Purkinje cell (primary cell): ENCODE measurements at places on chromosomes 4 and X. TPM values are rescaled to one million over a fixed set of nuclear protein-coding genes. Genes with fewer than 3 reads are reported as not detected.

SLIT2 gene
- 7.4 and 10.6 TPM in 2 replicates for polyA plus RNA-seq

SPANXN3 gene
- polyA plus RNA-seq = not detected in 2 replicates

F9 gene
- polyA plus RNA-seq = not detected in 2 replicates

CDKL2 gene
- polyA plus RNA-seq = 30.2 and 43.3 TPM in 2 replicates

PLRG1 gene
- polyA plus RNA-seq = 54.5 and 86.7 TPM in 2 replicates

GNRHR gene
- 1.3 and 1.8 TPM in 2 replicates for polyA plus RNA-seq

BEND2 gene
- polyA plus RNA-seq = not detected in 2 replicates

PLAC1 gene
- polyA plus RNA-seq = not detected in 2 replicates

MAGEA11 gene
- polyA plus RNA-seq = not detected in 2 replicates

MSANTD1 gene
- 0.11 and 0.41 TPM in 2 replicates for polyA plus RNA-seq

VSIG4 gene
- not detected in 2 replicates for polyA plus RNA-seq

KLHL8 gene
- 18.0 and 19.7 TPM in 2 replicates for polyA plus RNA-seq

IQCM gene
- polyA plus RNA-seq = not detected in 2 replicates

NAP1L3 gene
- polyA plus RNA-seq = 94.6 and 98.2 TPM in 2 replicates
